Osteocyte (in vitro differentiated cells): ENCODE measurements at places on chromosomes 12 and 14. TPM values are rescaled to one million over a fixed set of nuclear protein-coding genes. Genes with fewer than 3 reads are reported as not detected.
A peak's percentile ranks its signal among the peaks of the same experiment; 100 is the strongest.

DNA sequence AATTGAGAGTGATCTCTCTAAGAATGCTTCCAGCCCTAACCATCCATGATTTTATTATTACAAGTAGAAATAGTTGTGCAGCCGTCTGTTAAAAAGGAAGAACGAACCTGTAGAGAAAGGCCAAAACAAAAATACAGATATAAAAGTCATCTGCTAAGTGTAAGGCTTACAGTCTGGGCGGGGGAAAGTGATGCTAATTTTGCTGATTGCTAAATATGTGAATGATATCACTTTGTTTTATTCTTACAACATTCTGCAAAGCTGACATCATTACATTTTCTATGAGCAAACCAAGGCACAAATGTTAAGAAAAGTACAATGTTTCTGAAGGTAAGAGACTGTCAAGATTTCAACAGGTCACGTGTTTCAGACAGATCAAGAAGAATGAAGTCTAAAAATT is 101.5 kb upstream of the RAP1B start:
- H3K4me3 ChIP-seq, result no peak overlapping the region
- peaks cover 20% of the 10 kb centered on the region for H3K4me1 ChIP-seq

GRCh38 chr14:33120966-33121365 is 182.3 kb downstream of the NPAS3 start:
- H3K27me3 ChIP-seq, result no peaks in the 10 kb centered on the region
- H3K4me1 ChIP-seq, result no peaks in the 10 kb centered on the region
- H3K36me3 ChIP-seq, result no peaks in the 10 kb centered on the region
- no peak for DNase-seq
- no peak overlapping the region for H3K4me3 ChIP-seq

GRCh38 chr12:43861015-43861839 is 25.3 kb downstream of the TMEM117 start:
- DNase-seq, result no peak
- H3K27me3 ChIP-seq, result no peaks in the 10 kb centered on the region
- H3K36me3 ChIP-seq, result no peaks in the 10 kb centered on the region

GRCh38 chr12:93894391-93895088 is 217.4 kb downstream of the CRADD start:
- no peaks in the 10 kb centered on the region for H3K27me3 ChIP-seq
- no peaks in the 10 kb centered on the region for H3K36me3 ChIP-seq
- H3K4me3 ChIP-seq, result no peak overlapping the region
- H3K4me1 ChIP-seq, result peaks cover 29% of the 10 kb centered on the region
- no peak overlapping the region for H3K27ac ChIP-seq

DNA sequence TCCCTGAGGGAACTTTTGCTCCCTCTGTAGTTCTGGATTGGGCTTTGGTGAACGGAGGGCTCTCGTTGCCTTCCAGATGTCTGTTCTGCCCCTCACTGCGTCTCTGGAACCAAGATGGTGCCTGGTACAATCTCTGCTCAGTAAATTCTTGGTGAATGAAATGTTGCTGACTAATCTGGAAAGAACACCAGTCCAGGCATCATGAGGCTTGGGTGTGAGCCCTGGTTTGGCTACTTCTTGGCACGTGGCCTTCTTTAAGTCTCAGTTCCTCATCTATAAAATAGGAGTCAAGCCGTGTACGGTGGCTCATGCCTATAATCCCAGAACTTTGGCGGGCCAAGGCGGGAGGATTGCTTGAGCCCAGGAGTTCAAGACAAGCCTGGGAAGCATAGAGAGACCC is 4.3 kb downstream of the HHIPL1 start:
- no peak overlapping the region for H3K4me3 ChIP-seq
- H3K4me1 ChIP-seq, result peaks cover 3% of the 10 kb centered on the region
- no peaks in the 10 kb centered on the region for H3K27me3 ChIP-seq
- no peak overlapping the region for H3K27ac ChIP-seq
- no peaks in the 10 kb centered on the region for H3K36me3 ChIP-seq
- DNase-seq, result no peak

DNA sequence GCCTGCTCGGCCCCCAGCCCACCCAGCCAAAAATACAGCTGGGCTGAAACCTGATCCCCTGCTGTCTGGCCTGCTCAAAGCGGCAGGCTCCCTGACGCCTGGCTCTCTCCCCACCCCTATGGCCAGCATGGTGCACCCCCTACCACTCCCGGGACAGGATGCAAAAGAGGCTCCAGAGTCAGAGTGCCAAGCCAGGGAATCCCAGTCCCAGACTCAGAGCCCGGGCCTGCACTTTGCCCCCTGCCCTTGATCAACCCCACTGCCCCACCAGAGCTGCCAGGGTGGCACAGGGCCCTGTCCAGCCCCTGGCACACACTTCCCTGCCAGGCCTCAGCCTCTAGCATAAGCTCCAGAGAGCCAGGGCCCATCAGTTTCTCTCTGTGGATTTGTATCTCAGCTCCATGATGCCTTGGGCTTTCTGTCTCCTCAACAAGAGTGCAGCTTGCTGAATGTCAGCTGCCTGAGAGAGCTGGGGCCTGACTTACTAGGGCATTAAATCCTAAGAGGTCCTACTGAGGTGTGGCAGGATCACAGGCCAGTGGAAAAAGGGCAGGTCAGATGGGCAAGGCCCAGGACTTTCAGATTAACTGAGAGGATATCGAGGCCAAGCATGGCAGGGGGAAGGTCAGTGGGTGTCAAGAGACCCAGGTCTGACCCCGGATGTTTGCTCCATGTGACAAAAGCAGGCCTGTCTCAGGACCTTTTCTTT is 13.9 kb downstream of the ACVRL1 start:
- no peak overlapping the region for H3K27ac ChIP-seq
- no peaks in the 10 kb centered on the region for H3K27me3 ChIP-seq
- H3K4me1 ChIP-seq, result peaks cover 7% of the 10 kb centered on the region
- no peak for DNase-seq

GRCh38 chr12:69779928-69780327 is 41.3 kb downstream of the RAB3IP start:
- no peak for DNase-seq
- peaks cover 6% of the 10 kb centered on the region for H3K4me1 ChIP-seq
- no peak overlapping the region for H3K27ac ChIP-seq
- H3K27me3 ChIP-seq, result no peaks in the 10 kb centered on the region
- peaks cover 13% of the 10 kb centered on the region for H3K36me3 ChIP-seq

GRCh38 chr14:105487986-105488777 is 1.5 kb downstream of the CRIP1 start:
- H3K4me1 ChIP-seq, result peaks cover 37% of the 10 kb centered on the region
- peak overlapping the region; percentile 52 for H3K27ac ChIP-seq
- no peaks in the 10 kb centered on the region for H3K27me3 ChIP-seq
- DNase-seq, result no peak
- no peak overlapping the region for H3K4me3 ChIP-seq

DNA sequence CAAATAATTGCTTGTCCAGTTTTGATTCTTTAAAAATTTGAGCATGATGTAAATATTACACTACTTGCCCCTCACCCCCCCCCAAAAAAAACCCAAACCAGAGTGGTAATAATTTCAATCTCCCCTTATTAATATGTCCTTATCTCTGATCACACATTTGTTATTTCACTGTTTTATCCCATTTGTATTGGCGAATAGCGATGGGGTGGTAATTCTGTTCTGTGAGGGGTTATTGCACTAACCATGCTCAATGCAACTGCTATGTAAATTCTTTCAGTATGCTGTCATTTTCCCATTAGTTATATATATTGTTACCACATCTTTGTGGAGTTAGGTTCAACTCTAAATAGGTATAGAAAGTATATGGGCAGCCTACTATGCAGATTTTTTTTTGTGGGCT is 1.1 kb downstream of the RIMKLB start:
- H3K27me3 ChIP-seq, result no peaks in the 10 kb centered on the region
- H3K27ac ChIP-seq, result peak overlapping the region; percentile 69
- H3K4me3 ChIP-seq, result peak overlapping the region; percentile 94
- H3K4me1 ChIP-seq, result peaks cover 48% of the 10 kb centered on the region
- DNase-seq, result no peak
- no peaks in the 10 kb centered on the region for H3K36me3 ChIP-seq

Gene PEX5
- 30.8 and 31.1 TPM in 2 replicates for total RNA-seq

Gene GPRC5A
- total RNA-seq, result 25.7 and 27.3 TPM in 2 replicates
